ENCODE measurements at places on chromosomes 1 and 21. TPM values are rescaled to one million over a fixed set of nuclear protein-coding genes. Genes with fewer than 3 reads are reported as not detected.

GRCh38 chr1:42745851-42746250 lies 5.8 kb upstream of the CLDN19 start:
- peaks cover 8% of the 10 kb centered on the region for H3K36me3 ChIP-seq
- no peak overlapping the region for H3K27ac ChIP-seq
- no peak for DNase-seq
- H3K4me1 ChIP-seq = no peaks in the 10 kb centered on the region
- no peak overlapping the region for H3K4me3 ChIP-seq

DNA sequence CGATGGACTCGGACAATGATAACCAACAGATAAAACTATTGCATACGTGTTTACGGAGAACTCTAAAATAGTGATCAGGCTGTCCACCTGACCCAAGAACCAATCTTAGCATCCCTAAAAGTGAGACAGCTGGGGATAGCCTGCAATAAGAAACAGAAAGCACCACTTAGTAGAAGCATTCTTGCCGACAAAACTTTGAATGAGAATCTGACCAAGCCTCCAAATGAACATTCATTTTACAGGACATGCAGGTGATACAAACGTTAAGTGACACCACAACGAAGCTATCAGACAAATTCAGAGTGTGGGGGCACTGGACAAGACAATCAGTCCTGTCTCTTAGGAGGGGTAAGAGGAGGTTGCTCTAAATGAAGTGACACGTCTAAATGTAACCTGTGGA lies 1.2 kb downstream of the PSMG1 start:
- H3K36me3 ChIP-seq = no peaks in the 10 kb centered on the region
- DNase-seq = no peak
- H3K4me1 ChIP-seq = peaks cover 14% of the 10 kb centered on the region
- H3K4me3 ChIP-seq = peak overlapping the region; percentile 91

- no peak overlapping the region for H3K4me3 ChIP-seq
- no peaks in the 10 kb centered on the region for H3K27me3 ChIP-seq
- no peak for DNase-seq
Observed at GRCh38 chr1:219794085-219794743, 134.1 kb downstream of the SLC30A10 start.

DNA sequence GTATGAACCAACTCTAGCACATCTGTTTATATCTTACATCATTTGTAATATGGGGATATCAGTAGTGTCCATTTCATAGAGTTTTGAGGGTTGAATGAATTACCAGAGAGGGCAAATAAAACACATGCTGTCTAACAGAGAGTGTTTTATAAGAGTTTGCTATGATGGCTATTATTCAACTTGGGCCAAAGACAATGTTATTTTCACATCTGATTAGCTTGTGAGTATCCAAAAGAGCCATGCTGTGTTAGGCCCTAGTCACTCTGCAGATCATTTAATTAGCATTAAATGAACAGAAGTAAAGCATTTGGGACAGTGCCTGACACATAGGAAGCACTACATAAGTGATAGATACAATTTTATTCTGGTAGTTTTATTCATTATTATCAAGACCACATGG lies 4.2 kb upstream of the RNF11 start:
- no peak overlapping the region for H3K27ac ChIP-seq
- H3K27me3 ChIP-seq = no peaks in the 10 kb centered on the region
- no peaks in the 10 kb centered on the region for H3K36me3 ChIP-seq
- H3K4me1 ChIP-seq = peaks cover 13% of the 10 kb centered on the region
- H3K4me3 ChIP-seq = no peak overlapping the region

DNA sequence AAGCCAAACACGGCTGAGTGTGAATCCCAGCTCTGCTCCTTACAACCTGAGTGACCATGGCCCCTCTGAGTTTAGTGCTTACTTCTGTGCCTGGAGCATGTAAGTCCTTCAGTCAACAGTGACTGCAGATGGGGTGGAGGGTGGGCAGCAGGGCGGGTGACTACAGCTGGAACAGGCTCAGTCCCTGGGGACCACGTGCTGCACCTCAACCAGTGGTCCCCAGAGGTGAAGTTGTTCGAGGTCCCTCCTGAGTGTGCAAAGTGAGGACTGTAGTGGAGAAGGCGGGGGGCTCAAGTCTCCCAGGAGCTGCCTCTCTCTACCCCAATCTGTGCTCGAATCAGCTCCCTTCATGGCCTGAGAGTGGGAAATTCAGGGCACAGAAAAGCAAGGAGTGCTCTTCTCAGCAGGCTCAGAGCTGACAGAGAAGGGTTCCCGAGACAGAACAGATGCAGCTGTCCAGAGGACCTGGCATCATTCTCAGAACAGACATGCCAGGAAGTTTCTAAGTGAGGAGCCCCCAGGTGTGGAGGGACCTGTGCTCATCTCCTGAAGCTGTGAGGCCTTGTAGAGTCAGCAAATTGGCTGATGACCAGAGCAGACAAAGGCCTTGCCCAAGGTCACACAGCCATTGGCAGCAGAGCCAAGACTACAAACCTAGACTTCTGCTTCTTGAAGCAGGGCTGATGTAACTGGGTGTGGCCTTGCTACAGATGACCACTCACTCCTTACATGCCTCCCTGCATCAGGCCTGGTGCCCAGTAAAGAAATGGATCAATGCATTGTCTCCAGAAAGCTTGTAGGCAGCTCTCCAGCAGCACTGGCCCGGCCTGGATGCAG lies 61.7 kb upstream of the EDN2 start:
- no peaks in the 10 kb centered on the region for H3K36me3 ChIP-seq
- H3K27me3 ChIP-seq = no peaks in the 10 kb centered on the region
- no peak for DNase-seq
- no peak overlapping the region for H3K27ac ChIP-seq
- no peak overlapping the region for H3K4me3 ChIP-seq

- DNase-seq = peak; percentile 61
- H3K27ac ChIP-seq = peak overlapping the region; percentile 64
Observed at GRCh38 chr1:2523891-2524609, 2.3 kb downstream of the PANK4 start.

DNA sequence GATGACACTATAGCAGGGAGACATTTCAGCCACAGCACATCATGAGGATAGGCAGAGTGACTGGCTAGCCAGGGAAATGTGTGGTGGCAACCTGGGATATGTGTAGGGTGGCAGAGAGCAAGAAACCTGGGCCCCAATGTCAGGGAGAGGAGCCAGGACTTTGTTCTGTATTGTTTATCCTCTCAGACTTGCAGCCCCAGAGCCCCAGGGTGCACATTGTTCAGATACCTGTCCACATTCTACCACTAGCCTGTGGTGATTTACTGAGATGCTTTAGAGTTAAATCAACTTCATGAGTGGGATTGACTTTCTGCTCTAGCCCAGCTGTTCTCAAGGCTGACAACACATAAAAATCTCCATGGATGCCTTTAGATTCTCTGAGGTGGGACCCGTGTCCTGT lies 61.5 kb downstream of the MAB21L3 start:
- no peaks in the 10 kb centered on the region for H3K27me3 ChIP-seq
- no peaks in the 10 kb centered on the region for H3K36me3 ChIP-seq
- no peak for DNase-seq
- no peak overlapping the region for H3K4me3 ChIP-seq
- H3K4me1 ChIP-seq = peaks cover 2% of the 10 kb centered on the region
- H3K27ac ChIP-seq = no peak overlapping the region

GRCh38 chr1:88741413-88741812 lies 57.3 kb downstream of the PKN2 start:
- DNase-seq = no peak
- H3K27ac ChIP-seq = no peak overlapping the region
- H3K36me3 ChIP-seq = peaks cover 21% of the 10 kb centered on the region
- H3K4me1 ChIP-seq = no peaks in the 10 kb centered on the region
- no peaks in the 10 kb centered on the region for H3K27me3 ChIP-seq
- H3K4me3 ChIP-seq = no peak overlapping the region

DNA sequence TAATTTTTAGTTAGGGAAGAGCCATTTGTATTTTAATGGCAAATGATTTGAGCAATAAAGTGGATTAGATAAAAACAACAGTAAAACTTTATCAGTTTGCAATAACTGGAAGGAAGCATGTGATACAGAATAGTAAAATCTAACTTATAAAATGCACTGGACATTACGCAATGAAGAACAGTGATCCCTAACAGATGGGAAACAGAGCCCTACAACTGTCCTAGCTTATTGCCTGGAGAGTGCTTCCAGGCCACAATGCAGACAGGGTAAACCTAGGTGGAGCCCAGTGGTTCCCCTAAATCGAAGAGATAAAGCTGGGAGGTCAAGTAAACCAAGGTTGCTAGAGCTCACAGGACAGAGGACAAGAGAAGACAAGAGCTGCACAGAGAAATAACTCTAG lies 7.0 kb downstream of the OMA1 start:
- no peak for DNase-seq
- no peaks in the 10 kb centered on the region for H3K4me1 ChIP-seq
- H3K27ac ChIP-seq = no peak overlapping the region
- H3K36me3 ChIP-seq = peaks cover 5% of the 10 kb centered on the region
- H3K4me3 ChIP-seq = no peak overlapping the region
- H3K27me3 ChIP-seq = no peaks in the 10 kb centered on the region

GRCh38 chr1:217535601-217536377 lies 95.1 kb downstream of the GPATCH2 start:
- H3K27me3 ChIP-seq = no peaks in the 10 kb centered on the region
- H3K4me3 ChIP-seq = no peak overlapping the region
- DNase-seq = no peak
- no peaks in the 10 kb centered on the region for H3K36me3 ChIP-seq

DNA sequence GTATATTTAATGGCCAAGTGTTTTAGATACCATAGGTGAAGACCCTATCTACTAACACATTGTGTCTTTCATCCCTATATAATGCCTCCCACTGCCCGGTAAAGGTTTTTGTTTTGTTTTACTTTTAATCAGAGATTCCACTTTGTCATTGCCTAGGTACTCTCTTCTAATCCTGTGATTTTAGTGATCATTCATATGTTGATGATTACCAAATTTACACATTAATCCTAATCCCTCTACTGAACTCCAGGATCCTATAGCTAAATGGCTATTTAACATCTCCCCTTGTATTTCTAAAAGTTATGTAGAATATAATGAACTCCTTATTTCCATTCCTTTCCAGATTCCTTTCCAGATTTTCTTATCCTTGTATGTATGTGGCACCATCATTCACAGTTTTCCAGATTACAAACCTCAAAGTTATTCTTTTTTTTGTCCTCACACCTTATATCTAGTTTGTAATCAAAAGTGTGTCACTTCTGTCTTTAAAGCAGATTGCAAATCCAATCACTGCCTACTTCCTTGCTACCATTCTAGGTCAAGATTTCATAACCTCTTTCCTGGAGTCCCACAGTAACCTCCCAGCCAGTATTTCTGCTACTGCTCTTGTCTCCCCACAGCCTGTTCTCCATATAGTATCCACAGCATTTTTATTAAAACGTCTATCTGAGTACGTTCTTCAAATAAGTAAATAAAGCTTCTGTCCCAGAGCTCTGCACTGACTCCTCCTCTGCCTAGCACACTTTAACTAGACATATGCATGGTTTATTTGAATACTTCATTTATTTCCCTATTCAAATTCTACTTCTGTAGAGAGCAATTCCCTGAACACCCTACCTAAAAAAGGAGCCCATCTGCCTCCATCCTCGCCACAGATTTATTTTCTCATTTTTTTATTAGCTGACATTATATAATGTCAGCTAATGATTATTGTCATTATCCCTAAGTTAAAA lies 157.8 kb downstream of the KCNT2 start:
- H3K4me1 ChIP-seq = no peaks in the 10 kb centered on the region
- DNase-seq = no peak
- H3K36me3 ChIP-seq = no peaks in the 10 kb centered on the region

- peaks cover 4% of the 10 kb centered on the region for H3K27me3 ChIP-seq
- DNase-seq = no peak
- no peaks in the 10 kb centered on the region for H3K4me1 ChIP-seq
- no peaks in the 10 kb centered on the region for H3K36me3 ChIP-seq
- no peak overlapping the region for H3K27ac ChIP-seq
- no peak overlapping the region for H3K4me3 ChIP-seq
Observed at GRCh38 chr1:202213361-202214088, 19.9 kb downstream of the LGR6 start.

Gene ZNF683
- total RNA-seq = 10.1 TPM

Gene TMCO4
- 17.2 TPM for total RNA-seq

Gene GOLT1A
- total RNA-seq = 0.42 TPM

Gene ZNF644
- 55.0 TPM for total RNA-seq

Gene SMPDL3B
- 0.35 TPM for total RNA-seq

All from T-cell (primary cell).